ENCODE measurements at places on chromosomes 12 and 14. TPM values are rescaled to one million over a fixed set of nuclear protein-coding genes. Genes with fewer than 3 reads are reported as not detected.

Gene CMTM5
- 0.60 TPM for total RNA-seq

Gene HOXC9
- total RNA-seq = 5.9 TPM

Gene SLC25A47
- total RNA-seq = not detected

Gene KRT7
- total RNA-seq = 0.68 TPM

Gene PRICKLE1
- total RNA-seq = 5.3 TPM

Gene CMA1
- not detected for total RNA-seq

Gene CLEC4A
- 0.48 TPM for total RNA-seq

Gene LRRK2
- 2.3 TPM for total RNA-seq

Gene OR6C2
- total RNA-seq = not detected
